GDM1 (cell line): ENCODE measurements at places on chromosomes 4 and X.
A peak's percentile ranks its signal among the peaks of the same experiment; 100 is the strongest.

DNA sequence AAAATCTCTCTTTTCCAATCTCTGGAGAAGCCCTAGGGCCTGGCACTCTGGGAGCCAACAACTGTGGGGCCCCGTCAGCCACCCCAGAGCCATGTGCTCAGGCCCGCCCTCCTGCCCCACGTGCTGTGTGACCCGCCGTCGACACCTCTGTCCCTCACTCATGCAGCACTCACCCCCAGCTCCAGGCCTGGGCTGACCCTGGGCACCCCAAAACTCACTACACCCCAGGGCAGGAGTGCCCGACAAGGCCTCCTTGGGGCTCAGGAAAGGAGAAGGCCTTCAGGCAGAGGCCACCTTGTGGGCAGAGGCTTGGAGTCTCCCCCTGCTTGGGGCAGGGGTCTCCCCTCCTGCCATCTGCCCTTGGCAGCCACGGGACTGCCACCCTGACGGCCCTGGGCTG is 5.7 kb downstream of the MYL5 start:
- no peak for DNase-seq

- no peak for DNase-seq
These were observed 67.4 kb upstream of the GBA3 start for GRCh38 chr4:22625311-22625710.

DNA sequence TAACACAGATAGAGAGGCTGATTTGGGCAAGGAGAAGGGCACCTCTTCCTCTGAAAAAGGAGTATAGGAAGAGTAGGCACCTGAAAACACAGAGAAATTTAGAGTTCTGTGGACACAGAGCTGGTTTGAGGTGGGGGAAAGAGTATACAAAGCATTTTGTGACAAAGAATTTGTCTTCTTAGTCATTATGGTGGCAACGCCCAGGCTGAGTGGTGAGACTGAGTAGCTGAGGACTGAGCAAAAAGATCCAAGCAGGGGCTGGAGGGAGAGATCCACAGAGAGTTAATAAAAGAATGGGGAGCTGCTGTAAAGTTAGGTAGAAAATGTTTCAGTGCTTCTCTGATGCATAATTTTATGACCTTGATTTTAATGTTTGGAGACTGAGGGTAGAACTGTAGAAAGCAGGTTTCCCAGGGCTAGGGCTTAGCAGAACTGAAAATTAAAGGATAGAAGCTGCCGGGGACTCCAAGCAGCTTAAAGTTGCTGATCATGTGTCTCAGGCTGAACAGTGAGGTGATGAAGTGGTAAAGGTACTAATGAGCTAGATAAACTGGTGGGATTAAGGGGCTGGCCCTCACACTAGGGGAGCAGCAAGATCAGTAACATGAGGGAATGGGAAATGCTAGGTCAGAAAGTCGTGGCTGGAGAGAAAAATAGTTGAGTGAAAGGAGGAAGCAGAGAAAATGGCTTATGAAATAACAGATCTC is 118.9 kb downstream of the CEP44 start:
- no peak for DNase-seq

DNA sequence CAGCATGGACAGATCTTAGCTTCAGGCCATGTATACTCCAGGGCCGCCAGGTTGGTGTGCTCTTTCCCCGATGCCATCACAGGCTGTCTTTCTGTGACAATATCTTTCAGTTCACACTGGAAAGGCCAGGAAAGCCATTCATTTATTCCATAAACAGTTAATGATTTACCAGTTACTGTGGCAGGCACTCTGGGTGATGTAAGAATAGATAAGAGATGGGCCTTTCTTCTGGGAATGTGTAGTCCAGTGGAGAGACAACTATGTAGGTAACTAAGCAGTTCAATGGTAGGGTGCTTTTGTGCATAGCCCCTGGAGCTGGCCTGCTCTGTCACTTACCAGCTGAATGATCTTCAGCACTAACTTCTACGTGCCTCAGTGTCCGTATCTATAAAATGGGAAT is 46.3 kb upstream of the LEF1 start:
- DNase-seq = no peak

DNA sequence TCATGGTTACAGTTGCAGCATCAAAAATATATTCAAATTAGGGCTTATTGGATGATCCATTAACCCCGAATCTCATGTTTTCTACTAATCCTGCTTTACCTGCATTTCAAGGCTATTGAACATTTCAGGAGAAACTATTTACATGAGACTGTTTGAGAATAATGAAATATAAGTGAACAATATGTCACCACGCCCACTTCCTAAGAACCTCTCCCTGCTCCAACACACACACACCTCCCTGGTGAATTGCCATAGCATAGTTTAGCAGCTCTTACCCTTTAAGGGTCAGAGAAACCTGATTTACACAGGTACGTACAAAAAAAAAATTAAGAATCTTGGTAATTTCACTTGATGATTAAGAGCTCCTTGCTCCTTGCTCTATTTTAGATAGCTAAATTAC is 113.4 kb downstream of the ANXA5 start:
- no peak for DNase-seq

DNA sequence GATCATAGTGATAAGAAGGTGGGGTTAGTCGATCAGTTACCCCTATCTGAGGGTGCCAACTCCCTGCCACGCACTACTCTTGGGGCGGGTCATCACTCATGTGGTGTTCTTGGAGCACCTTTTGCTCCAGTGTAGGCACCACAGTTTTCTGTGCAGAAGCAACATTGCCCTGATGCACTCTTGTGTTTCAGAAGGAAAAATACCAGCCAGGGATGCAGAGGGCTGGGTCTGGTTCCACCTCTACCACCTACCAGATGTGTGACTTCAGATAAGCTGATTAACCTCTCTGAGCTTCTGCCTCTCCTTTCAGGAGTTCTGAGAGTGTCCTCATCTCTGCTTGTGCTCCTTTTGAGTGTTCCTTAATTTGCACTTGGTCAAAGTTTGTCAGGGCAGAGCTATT is 29.9 kb upstream of the PROM1 start:
- no peak for DNase-seq

- no peak for DNase-seq
These were observed 15.6 kb downstream of the NELFA start for GRCh38 chr4:1993169-1993516.

DNA sequence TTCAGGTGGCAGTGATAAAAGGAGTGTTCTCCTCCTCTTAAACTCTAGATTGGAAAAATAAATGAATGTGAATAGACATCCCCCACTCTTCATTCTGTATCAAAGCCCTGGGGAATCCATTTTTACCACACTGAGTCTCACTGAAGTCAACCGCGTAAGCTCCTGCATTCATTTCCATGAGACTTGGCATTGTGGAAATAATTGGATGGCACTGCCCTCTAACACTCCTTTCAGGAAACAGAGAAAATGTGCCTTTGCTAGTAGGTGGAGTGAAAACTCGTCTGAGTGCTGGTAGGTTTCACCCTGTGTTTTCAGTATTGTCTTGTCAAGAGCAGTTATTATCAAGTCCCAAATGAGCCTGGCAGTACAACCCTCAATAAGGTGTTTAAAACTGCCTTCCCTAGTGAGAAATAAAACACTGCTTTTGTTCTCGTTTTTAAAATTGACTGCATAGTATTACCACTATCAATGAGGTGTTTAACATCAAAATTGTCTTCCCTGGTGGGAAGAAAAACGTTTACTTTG is 9.7 kb upstream of the CDKN2AIP start:
- DNase-seq = no peak

DNA sequence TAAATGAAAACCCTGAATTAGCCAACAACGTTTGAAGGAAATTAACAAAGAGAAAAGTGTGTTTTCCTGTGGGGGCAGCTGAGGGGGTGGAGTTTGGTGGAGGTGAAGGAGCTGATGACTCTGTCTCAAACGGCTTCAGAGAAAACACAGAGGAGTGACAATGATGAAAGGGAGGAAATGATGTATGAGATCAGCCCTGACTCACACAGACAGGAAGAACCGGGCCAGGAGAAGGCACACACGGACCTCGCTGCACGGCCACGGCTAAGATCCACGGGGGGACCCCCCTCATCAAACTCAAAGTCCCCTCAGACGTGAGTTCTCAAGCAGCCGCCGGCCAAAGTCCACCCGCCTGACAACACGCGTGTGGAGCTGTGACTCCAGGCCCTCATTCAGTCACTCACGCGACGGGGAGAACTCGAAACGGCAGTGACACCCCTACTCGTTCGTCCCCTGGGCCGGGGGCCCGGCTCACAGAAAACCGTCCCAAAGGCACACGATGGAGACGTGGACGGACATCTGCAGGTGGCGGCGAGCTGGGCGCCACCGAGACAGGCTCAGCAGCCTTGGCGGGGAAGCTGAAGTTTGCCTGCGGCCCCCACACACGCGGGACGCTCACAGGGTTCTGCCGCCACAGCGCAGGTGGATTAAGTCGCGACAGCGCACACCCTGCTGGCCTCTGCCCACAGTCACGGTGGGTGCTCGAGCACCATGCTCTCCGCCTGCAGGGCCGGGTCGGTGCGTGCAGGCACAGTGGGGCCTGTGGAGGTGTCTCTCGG is 28.8 kb downstream of the PPP2R3B start:
- DNase-seq = peak; percentile 14

- DNase-seq = peak; percentile 29
These were observed 33.2 kb upstream of the SLC9A7 start for GRCh38 chrX:46791927-46792809.

DNA sequence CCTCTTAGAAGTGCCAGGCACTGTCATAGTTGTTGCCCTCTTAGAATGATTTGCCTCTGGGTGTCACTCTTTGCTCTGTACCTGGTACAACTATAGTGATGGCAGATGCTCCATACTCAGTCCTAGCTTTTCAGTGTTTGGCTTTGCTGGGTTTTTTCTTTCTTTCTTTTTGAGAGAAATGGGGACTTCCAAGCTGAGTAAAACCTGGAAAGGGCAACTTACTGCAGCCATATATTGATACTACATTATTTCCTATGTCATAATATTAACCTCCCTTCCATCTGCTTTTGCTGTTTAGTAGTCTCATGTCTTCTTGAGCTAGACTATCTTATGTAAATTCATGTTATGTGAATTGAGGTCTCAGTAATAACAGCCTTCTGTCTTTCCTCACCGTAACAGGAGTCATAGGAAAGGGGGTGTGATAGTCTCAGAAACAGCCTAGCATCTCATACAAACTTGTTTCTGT is 49.0 kb downstream of the NIPAL1 start:
- DNase-seq = no peak

- no peak for DNase-seq
These were observed 450.0 kb upstream of the RASGEF1B start for GRCh38 chr4:81921751-81922159.

- DNase-seq = no peak
These were observed 58.2 kb upstream of the GPRIN3 start for GRCh38 chr4:89365776-89366175.

GRCh38 chrX:136710325-136710951 is 62.5 kb downstream of the CD40LG start:
- DNase-seq = no peak

GRCh38 chr4:183600189-183600685 is 58.7 kb downstream of the RWDD4 start:
- no peak for DNase-seq

DNA sequence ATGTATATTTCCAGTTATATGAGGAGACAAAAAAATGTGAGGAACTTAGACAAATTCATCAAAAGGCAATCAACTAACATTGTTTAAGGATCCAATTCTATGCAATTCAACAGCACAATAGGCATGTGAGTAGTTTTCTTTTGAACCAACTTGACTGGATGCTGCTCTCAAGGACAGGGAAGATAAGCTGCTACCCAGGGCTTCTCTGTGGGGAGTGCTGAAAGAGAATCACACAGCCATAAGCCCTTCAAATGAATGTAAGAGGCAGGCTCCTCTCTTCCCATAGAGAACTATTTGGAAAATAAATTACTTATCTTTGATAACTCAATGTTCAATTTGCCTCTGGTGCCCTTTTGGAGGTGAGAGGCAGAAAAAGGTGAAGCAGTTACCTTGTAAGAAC is 1413.6 kb downstream of the PCDH7 start:
- DNase-seq = no peak

- DNase-seq = no peak
These were observed 59.2 kb downstream of the ADGRG2 start for GRCh38 chrX:19063030-19063429.

DNA sequence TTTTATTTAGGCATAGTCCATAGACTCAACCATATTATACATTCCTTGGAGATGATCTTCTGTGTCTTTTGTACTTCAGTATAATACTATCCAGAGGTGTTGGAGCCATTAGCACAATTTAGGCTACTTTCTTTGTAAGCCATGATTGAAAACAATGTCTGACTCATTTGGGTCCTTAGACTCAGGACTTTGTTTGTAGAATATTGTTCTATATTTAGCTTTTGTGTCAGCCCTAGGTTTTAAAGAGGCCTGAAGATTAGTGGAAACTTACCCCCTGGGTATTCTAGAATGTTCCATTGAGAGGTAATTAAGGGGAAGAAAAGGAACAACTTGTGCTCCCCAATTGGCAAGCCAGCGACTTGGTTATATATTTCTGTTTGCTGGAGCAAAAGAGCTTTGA is 145.2 kb upstream of the SCML1 start:
- no peak for DNase-seq

- no peak for DNase-seq
These were observed 644.0 kb downstream of the RPA4 start for GRCh38 chrX:97527725-97528124.

GRCh38 chrX:154981116-154981411 is 41.5 kb downstream of the F8 start:
- DNase-seq = no peak

- no peak for DNase-seq
These were observed 33.3 kb upstream of the DSPP start for GRCh38 chr4:87574996-87575395.

GRCh38 chr4:143581331-143581946 is 67.9 kb downstream of the SMARCA5 start:
- DNase-seq = no peak

- no peak for DNase-seq
These were observed 215.8 kb upstream of the SFRP2 start for GRCh38 chr4:154004507-154005170.

- DNase-seq = no peak
These were observed 137.9 kb downstream of the INPP4B start for GRCh38 chr4:142708231-142708630.

GRCh38 chrX:2501559-2502102 is 855 bp upstream of the DHRSX start:
- no peak for DNase-seq

GRCh38 chrX:25007059-25008053 is 8.4 kb downstream of the ARX start:
- no peak for DNase-seq

DNA sequence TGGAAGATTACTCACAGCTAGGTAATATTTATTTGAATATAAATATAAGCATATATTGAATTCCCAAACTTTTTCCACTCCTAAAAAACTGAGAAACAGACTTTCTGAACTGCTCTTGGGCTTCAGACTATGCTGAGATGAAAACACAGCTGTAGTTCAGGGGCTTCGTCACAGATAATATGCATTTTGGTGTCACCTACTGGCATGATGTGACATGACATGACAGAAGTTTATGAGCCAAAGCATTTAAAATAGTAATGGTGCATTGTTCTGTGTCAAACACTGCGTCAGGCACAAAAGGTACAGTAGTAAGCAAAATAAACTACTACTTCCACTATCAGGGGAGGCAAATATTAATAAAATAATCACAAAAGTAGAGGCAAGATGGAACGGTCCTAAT is 171.3 kb downstream of the BTC start:
- peak; percentile 26 for DNase-seq

- no peak for DNase-seq
These were observed 233.4 kb upstream of the STK26 start for GRCh38 chrX:131789664-131790063.

- DNase-seq = no peak
These were observed 166.0 kb downstream of the ATG4A start for GRCh38 chrX:108257556-108257955.
